CD4-positive, alpha-beta T cell (primary cell): ENCODE measurements at places on chromosomes 13 and 19. TPM values are rescaled to one million over a fixed set of nuclear protein-coding genes. Genes with fewer than 3 reads are reported as not detected.
A peak's percentile ranks its signal among the peaks of the same experiment; 100 is the strongest.

GRCh38 chr13:78198821-78199220 is 280.2 kb upstream of the EDNRB start:
- no peaks in the 10 kb centered on the region for H3K4me1 ChIP-seq
- DNase-seq, result no peak
- H3K27ac ChIP-seq, result no peak overlapping the region
- no peak overlapping the region for H3K4me3 ChIP-seq
- H3K27me3 ChIP-seq, result no peaks in the 10 kb centered on the region
- no peaks in the 10 kb centered on the region for H3K36me3 ChIP-seq

GRCh38 chr19:18940769-18941627 is at the start of gene HOMER3:
Gene HOMER3 (minus strand): TSS chr19:18941217. CDS start chr19:18938982, 2,235 bp downstream.
- no peaks in the 10 kb centered on the region for H3K36me3 ChIP-seq
- H3K27me3 ChIP-seq, result peaks cover 16% of the 10 kb centered on the region
- peaks cover 18% of the 10 kb centered on the region for H3K4me1 ChIP-seq
- DNase-seq, result peak; percentile 83
- no peak within 1 kb of the TSS for H3K27ac ChIP-seq
- peak within 1 kb of the TSS; percentile 46 for H3K4me3 ChIP-seq

DNA sequence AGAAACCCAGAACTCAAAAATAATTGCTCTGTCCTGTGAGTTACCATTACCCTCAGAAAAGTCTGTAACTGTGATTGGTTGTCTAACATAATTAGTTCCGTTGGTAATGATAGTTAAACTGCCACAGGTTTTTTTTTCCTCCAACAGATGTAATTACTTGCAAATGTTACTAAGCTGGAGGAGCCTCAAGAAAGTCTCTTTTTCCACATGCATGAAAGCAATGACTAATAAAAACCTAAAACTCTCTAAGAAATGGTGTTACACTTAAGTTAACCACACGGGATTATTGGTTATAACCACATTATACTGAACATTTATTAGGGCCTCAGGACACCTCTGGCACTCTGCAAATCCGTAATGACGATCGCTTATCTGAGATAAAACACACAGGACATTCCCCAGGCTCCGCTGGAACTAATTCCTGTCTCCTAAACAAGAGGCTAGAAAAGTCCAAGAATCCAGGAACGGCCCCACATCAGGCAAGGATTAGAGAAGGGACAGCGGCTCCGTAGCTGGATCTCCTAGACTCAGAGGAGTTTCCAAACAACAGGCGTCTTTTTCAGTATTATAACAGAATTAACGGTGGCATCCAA is 753 bp downstream of the ZNF235 start:
- H3K27me3 ChIP-seq, result no peaks in the 10 kb centered on the region
- peaks cover 28% of the 10 kb centered on the region for H3K36me3 ChIP-seq
- no peak for DNase-seq
- H3K4me1 ChIP-seq, result peaks cover 19% of the 10 kb centered on the region
- peak overlapping the region; percentile 96 for H3K4me3 ChIP-seq

DNA sequence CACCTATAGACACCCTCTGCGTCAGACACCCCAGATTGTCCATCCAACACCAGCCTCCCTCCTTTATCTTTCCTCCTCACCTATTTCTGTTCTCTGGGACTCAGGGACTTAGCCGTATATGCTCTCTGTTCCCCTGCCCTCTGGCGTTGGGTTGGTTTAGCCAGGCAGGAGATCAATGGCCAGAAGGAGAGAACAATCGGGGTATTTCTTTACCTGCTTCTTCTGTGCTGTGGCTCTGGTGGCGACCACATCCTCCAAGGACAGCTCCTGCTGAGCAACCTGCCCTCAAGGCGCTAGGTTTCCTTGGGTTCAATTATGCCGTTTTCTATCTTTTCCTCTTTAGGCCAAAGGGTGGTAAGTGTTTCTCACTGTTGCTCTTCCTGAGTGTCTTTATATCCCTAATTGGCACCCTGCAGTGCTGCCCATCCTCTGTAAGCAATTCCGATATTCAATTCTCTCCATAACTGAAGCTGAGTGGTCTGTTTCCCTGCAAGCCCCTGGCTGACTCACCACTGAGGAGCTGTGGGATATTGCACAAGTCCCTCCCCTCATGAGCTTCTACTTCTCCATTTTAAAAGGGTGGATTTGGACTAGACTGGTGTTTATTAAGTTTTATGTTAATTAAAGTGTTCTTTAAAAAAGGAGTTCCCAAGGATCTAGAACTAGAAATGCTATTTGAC is 63.7 kb upstream of the TMTC4 start:
- no peak overlapping the region for H3K4me3 ChIP-seq
- H3K4me1 ChIP-seq, result no peaks in the 10 kb centered on the region
- no peak for DNase-seq
- no peaks in the 10 kb centered on the region for H3K36me3 ChIP-seq
- H3K27ac ChIP-seq, result no peak overlapping the region

The MCEMP1 gene
- total RNA-seq, result 0.38 TPM

The ADAT3 gene
- 7.9 TPM for total RNA-seq

The ZNF208 gene
- 3.8 TPM for total RNA-seq

The SYCN gene
- not detected for total RNA-seq

The FLT3LG gene
- 325 TPM for total RNA-seq
